ENCODE measurements at places on chromosomes 13 and 19.

GRCh38 chr13:99863789-99864626, 107.6 kb downstream of the ZIC5 start:
- no peak for DNase-seq

DNA sequence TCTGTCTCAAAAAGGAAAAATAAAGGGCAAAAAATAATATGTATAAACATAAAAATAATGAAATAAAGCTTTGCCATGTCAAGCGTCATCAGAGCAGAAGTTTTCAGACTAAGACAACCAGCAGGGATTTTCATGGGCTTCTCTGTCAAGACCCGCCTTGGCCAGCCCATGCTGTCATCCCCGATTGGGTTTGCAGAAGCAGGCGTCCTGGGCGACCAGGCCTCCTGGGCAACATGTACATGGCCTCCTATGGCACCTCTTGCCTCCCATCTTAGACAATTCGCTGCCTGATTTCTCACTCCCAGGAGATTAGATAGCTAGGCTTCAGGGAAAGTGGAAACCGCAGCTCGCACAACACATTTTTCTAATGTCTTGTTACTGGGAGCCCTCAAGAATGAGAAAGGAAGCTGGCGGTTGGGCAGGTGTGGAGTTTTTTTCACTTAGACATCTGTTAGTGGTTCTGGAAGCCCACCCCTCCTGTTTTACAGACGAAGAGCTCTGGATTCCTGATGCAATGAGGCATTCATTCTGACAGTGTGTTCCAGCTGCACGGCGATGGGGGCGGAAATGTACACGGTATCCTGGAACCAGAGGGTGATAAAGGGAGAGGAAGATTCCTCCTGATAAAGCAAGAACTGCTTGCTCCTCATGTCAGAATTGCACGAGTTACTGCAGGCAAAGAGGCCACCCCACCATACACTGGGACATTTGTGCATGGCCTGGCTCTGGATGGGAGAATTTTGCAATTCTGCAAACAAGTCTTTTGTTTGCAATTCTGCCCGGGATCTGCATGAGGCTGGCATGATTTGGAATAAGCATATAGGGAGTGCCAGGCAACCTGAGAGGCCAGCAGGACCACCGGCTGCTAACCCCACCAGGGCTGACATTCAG, 47.4 kb upstream of the KATNAL1 start:
- DNase-seq, result peak; percentile 76

GRCh38 chr13:40508127-40508526, 158.3 kb downstream of the FOXO1 start:
- no peak for DNase-seq

GRCh38 chr19:6728346-6728745, 7.9 kb upstream of the C3 start:
- DNase-seq, result no peak

DNA sequence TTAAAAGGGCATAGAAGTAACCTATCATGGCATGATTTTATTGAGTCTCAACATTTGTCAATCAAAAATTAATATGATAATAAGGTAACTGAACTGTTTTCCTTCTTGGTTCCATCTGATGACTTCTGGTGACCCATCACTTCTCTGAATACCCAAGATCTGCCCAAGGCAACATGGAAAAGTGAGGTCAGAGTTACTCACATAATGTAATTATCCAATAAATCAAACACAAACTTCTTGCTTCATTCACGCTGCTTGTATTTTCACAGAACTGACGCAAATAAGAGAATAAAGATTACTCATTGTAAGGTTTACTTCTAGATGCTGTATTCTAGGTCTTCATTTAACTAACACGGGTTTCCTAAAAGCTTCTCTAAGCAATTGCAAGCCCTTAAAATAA, 361.6 kb downstream of the RBM26 start:
- DNase-seq, result no peak

GRCh38 chr19:7602935-7603497, 7.4 kb downstream of the CAMSAP3 start:
- DNase-seq, result no peak

- DNase-seq, result no peak
These were observed 40.9 kb downstream of the MCF2L start for GRCh38 chr13:113009743-113010509.

DNA sequence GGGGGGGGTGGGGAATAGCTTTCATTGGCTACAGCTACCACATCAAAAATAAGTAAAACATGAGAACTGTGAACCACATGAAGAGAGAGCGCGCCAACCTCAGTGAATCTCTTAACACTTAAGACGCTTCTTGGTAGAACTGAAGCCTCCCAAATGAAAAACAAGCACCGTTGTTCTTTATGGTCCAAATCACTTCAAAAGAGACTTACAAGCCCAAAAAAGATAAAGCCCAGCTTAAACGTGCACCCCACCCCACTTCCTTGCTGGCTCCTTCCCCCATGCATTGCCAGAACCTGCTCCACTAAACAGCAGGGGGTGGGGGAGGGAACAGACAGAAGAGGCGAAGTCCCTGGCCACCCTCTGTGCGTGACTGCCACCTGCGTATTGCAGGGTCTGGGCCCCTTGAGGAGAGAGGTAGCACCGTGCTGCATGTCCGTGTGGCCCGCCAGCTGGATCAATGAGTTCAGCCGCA, 479.1 kb downstream of the FOXO1 start:
- DNase-seq, result peak; percentile 77

GRCh38 chr13:113449693-113450347, 3.5 kb downstream of the ADPRHL1 start:
- DNase-seq, result no peak

DNA sequence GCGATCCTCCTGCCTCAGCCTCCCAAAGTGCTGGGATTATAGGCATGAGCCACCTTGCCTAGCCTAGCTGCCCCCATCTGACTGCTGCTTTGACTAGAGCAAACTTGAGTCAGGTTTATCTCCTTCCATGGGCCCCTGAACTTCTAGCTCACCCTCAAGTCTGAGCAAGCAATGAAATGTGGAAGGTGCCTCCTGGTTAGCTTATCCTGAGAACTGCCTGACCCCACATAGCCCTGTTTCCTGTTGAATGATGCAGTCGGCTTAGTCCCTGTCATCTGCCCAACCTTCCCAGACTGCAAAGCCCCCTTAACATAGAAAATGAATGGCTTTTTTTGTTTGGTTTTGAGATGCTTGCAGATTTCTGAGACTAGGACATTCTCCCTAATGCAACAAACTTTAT, 8.9 kb upstream of the TMEM160 start:
- no peak for DNase-seq

DNA sequence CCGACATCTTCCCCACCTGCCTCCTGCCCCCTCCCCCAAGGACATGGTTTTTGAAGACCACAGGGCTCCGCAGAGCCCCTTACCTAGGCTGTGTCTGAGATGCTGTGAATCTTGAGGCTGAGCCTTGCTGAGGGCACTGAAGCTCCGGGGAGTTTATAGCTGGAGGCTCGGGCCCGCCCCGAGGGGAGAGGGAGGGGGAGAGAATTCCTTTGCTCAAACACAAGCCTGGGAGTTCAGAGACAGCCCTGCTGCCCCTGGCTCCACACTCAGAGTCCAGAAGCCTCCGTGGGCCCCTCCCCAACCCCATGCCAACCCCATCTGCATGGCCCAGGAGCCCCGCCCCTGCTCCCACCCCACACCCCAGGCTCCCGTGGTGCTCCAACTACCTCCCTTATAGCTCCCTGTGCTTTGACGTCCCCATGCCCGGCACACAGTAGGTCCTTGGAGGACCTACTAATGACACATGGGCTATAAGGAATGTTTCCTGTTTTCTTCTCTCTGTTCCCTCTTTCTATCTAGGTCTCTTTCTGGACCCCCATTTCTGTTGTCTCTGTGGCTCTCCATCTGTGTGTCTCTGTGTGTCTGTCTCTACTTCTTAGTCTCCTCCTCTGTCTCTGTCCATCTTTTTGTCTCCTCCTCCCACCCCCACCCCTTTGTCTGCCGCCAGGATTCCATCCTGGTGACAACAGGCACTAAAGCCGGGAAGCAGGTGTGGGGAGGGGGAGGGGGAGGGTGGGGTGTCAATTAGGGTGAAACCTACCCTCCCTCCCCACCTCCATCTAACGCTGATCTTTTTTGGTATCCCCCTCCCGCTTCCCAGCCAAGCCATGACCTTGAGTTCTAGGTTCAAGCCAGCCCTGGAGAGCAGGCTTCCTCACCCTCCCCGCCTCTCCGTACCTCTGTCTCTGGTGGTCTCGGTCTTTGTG, at the start of gene TNNT1:
Gene TNNT1 (minus strand): TSS at position 129 of the 926 bp plus-strand sequence. CDS start 2,049 bp downstream, outside the sequence.
- DNase-seq, result no peak

Measured in vagina (tissue), 2 donors.